ENCODE measurements at places on chromosomes 11 and 22.

DNA sequence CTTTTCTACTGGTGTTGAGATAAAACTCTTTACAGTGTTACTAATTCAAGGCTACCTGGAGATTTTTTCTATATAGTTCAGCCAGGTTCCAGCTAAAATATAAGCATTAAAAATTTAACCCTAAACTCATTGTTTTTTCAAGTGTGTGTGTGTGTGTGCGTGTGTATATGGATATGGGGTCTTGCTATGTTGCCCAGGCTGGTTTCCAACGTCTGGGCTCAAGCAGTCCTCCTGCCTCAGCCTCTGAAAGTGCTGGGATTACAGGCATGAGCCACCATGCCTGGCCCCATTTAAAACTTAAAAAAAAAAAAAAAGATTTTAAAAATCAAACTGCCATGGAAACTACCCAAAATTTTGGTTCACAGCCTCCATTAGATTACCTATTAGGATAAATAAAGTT, 4.5 kb upstream of the PES1 start:
- no peak for DNase-seq

GRCh38 chr11:117724104-117724503, 72.9 kb downstream of the DSCAML1 start:
- DNase-seq: no peak

- no peak for DNase-seq
Measured at GRCh38 chr11:37105427-37105826, 507.4 kb upstream of the RAG2 start.

GRCh38 chr11:74366576-74366975, 31.7 kb downstream of the PGM2L1 start:
- no peak for DNase-seq

GRCh38 chr11:122796128-122796717, 42.1 kb upstream of the CRTAM start:
- no peak for DNase-seq

GRCh38 chr11:65315204-65315865, 669 bp downstream of the CDC42EP2 start:
- peak; percentile 82 for DNase-seq

- DNase-seq: no peak
Measured at GRCh38 chr11:10544491-10545465, 3.8 kb upstream of the RNF141 start.

DNA sequence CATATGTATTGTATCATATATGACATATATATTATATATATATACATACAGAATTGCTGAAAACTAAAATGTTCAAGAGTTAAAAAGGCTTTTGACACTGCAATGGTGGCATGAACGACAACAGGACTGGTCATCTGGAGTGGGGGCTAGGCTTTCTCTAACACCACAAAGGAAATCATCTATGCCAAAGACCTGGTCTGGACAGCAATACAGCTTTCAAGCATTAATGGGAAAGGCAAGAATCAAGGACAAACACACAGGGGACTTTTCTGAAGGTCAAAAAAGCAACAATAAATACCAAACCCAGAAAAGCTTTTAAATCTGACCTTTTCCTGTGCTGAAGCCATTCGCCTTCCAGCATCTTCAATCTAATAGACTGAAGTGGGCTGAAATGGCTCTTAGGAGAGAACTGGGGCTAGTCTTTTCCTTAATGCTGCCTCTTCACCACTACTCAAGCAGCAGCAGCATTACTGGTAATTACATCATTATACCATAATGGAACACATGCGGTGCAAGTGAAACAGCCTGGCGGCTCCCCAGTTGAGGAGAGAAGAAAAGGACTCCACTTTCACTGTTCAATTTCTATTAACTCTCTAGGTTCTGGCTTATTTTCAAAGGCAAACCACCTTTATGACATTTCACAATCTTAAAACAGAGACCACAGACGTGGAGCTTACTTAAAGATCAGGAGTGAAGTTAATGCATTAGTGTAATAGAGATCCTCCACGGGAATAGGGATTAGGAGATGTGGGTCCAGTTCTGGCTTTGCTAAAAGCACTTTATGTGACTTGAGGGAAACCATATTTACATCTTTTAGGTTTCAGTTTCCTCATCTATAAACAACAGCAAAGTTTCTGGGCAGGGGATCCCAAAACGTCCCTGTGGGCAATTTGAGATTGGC, 63.0 kb downstream of the GAB2 start:
- no peak for DNase-seq

DNA sequence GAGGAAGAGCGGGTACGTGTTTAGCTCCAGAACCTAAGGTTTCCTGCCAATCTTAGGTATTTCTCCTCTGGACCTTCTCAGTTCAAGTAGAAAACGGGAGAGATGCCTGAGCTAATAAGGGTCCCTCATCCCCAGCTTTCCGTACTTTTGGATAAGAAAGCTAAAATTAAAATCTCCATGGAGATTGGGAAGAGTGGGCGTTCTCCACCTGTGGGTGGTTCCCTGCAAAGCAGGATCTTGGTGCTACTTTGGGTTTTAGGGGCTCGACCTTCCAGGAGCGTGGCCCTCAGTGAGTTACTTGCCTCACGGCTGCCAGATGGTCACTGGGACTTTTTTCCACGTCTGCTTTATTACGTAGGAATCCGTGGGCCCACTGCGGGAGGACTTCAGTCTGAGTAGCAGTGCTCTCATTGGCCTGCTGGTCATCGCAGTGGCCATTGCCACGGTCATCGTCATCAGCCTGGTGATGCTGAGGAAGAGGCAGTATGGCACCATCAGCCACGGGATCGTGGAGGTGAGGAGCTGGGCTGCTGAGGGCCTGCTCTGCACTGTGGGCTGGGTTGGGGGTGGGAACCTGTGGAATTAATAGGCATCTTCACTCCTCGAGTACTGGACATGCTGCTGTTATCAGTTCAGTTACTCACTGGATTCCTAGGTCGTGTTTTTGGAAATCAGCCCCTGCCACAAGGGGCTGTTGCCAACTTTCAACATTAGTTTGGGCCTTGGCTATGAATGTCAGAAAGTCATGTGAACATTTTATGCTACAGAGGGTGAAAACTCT, 17.8 kb upstream of the ST14 start:
- DNase-seq: no peak

- DNase-seq: no peak
Measured at GRCh38 chr22:50622723-50623327, 5.1 kb downstream of the ARSA start.

DNA sequence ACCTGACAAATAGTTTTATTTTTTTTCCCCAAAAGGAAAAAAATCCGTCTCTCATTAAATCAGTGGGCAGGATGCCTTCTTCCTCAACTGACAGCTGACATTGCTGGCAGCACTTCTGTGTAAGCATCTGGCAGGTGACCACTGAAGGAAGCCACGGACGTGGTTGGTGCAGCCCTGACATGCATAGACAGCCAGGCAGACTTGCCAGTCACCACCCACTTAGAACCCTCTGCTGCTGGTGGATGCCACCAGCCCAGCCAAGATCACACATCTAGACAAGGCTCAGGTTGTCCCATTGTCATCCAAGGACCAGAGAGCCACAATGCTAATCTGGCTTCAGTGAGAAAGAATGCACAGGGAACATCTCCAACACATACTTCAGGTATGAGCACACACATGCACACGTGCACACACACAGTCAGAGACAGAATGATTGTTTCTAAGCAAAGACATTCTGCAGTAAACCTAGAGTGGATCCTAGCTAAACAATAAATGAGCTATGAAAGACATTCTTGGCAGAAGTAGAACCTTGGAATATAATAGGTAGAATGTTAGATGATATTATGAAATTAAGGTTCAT, 49.8 kb upstream of the BMAL1 start:
- no peak for DNase-seq

GRCh38 chr11:10778217-10778970, 27.3 kb downstream of the CTR9 start:
- no peak for DNase-seq

DNA sequence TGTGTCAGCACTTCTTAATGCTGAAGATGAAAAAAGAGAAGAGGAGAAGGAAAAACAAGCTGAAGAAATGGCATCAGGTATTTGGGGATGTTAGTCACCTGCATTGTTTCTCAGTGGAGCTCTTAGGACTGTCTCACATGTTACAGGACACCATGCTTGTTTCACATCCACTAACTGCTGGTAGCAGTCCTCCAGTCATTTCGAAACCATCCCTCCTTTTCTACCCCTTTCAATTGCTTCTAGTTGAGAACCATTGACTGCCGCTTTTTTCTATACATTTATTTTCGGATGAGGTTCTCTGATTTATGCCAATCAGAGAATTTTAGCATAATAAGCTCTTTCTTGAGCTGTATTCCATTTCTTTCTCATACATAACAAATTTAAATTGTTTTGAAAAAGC, 21.5 kb downstream of the BIRC2 start:
- no peak for DNase-seq

- DNase-seq: no peak
Measured at GRCh38 chr11:130423541-130424142, 4.8 kb downstream of the ADAMTS8 start.

GRCh38 chr11:112437096-112437495, 176.4 kb upstream of the PLET1 start:
- no peak for DNase-seq

DNA sequence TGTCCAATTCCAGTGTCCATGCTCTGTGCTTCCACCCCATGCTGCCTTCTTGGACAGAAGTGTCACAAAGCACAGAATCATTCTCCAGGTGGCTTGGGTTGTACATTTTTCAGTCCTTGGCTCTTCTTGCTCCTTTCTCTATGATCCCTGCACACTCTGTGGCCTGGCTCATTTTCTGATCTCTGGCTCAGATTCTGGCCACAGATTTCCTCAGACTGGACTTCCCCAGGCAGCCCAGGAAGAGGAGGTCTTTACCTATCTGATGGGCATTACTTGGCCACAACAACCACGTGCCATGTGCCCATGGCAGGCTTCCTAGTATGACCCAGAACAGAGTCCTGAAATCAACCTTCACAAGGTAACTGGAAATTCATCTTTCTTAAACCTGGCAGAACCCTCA, 27.2 kb downstream of the SYTL2 start:
- no peak for DNase-seq

DNA sequence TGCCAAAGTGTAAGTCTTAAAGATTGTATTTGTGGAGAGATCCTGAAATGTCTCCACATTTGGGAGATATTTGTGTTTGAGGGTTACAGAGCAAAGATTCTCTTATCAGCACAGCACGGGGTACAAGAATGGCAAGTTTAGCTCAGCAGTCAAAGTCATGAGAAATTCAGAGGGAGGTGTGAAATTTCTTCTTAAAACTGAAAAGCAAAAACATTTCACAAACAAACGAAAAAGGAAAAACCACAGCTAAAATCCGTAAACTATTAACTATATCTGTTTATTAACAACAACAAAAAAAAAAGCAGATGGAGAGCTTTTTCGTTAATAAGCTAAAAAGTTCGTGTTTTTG, 40.9 kb upstream of the ETS1 start:
- no peak for DNase-seq

DNA sequence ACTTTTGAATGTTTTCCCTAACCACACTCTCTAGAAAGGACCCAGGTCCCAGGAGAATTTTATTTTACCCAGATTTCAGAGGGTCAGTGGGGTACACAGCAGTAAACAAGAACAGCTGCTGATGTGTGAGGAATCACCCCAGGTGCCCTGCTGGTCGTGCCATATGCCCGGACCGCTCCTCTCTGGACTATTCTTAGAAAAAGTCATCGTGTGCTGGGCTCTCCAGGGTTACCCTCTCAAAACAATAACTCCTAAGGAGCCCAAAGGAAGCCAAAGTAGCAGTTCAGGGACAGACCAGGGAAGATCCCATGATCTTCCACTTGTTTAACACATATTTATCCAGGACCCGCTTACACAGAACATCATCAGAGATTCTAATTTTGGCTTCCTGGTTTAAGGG, 29.7 kb downstream of the LRP4 start:
- DNase-seq: no peak

DNA sequence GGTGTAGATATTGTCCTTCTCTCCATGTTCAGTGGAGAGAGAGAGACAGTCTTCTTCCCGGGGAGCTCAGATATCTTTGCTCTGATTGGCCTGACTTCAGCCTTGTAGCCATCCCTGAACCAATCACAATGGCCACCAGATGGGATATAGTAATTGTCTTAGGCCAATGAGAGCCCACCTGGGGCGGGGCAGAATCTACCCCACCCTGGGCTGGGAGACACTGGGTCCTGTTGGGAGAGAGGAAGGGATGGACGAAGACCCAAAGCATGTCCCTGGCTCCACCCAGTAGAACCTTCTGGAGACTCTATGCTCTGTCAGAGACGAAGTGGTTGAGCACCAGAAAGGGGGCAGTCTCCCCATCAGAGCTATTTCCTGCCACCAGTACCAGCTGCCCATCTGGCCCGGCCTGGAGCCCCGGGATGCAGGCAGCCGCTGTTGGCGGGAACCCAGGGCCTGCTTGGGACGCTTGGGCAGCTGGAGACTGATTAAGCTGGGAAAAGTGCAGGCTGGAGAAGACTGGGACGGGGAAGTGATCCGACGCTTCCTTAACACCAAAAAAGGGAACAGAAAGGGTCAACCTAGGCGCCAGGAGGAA, 31.6 kb upstream of the CBX7 start:
- DNase-seq: no peak

DNA sequence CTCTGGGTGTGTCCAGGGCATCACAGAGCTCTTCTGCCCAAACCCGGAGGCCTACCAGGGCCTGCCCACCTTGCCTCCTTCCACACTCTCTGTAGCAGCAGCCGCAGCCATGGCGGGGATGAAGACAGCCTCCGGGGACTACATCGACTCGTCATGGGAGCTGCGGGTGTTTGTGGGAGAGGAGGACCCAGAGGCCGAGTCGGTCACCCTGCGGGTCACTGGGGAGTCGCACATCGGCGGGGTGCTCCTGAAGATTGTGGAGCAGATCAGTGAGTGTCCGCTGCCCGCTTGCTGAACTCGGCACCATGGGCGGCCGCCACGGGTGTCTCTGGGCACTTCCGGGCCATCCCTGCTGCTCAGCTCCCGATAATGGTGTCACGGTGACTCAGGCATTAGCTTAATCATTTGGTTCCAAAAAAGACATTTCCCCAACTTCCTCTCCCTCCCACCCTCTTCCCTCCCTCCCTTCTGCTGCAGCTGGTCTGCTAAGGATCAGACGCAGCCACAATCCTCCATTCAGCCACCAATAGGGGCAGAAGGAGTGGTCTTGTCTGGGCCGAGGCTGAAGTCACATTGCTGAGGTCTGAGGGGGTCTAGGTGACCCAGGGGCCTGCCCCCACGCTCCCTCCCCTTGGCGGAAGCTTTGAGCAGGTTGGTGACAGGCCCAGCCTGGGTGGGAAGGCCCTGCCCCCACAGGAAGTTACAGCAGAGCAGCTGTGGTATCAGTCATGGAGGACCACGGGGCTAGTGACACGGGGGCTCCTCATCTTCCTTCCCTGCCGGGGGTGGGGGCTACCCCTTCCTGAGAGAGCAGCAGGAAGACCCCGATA, 950 bp downstream of the FERMT3 start:
- DNase-seq: peak; percentile 89

DNA sequence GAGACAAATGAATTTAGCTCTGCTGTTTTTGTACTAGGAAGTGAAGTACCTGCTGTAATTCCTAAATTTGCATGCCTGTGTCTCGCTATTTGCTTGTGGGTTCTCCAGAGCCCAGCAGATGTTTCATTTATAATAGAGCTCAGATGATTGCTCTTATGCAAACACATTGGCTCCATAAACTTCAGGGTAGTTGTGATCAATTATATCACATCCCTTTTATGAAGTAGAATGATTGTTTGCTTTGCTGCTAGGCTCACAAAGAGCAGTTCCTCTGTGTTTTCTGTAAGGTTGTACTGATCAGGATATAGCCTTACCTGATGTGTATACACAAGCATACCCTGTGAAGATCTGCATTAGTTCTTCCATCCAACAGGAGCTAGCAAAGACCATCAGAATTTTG, 64.1 kb downstream of the C11orf87 start:
- DNase-seq: no peak

GRCh38 chr22:43529934-43530333, 118.1 kb downstream of the MPPED1 start:
- DNase-seq: no peak

All from inflammatory macrophage treated with lipopolysaccharide for 1 hour (primary cell).